Mucosa of descending colon (tissue), 3 donors: ENCODE measurements at places on chromosomes 11 and 22. TPM values are rescaled to one million over a fixed set of nuclear protein-coding genes. Genes with fewer than 3 reads are reported as not detected.

Gene SLC22A8
- total RNA-seq: not detected

DNA sequence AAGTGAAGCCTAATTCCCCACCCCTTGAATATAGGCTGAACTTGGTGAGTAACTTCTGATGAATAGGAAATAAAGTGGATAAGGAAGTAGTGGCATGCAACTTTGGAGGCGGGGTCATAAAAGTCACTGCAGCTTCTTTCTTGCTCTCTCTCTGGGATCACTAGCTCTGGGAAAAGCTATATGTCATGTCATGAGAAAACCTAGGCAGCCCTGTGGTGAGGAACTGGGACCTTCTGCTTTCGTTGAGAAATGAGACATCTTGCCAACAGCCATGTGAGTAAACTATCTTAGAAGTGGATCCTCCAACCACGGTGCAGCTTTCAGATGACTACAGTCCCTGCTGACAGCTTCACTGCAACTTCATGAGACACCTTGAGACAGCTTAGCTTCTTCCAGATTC, 15.7 kb downstream of the ZNF214 start:
- DNase-seq: no peak

GRCh38 chr11:117187007-117187406, 8.5 kb downstream of the SIDT2 start:
- DNase-seq: peak; percentile 43

Gene GTSE1
- 10.9 TPM for total RNA-seq

DNA sequence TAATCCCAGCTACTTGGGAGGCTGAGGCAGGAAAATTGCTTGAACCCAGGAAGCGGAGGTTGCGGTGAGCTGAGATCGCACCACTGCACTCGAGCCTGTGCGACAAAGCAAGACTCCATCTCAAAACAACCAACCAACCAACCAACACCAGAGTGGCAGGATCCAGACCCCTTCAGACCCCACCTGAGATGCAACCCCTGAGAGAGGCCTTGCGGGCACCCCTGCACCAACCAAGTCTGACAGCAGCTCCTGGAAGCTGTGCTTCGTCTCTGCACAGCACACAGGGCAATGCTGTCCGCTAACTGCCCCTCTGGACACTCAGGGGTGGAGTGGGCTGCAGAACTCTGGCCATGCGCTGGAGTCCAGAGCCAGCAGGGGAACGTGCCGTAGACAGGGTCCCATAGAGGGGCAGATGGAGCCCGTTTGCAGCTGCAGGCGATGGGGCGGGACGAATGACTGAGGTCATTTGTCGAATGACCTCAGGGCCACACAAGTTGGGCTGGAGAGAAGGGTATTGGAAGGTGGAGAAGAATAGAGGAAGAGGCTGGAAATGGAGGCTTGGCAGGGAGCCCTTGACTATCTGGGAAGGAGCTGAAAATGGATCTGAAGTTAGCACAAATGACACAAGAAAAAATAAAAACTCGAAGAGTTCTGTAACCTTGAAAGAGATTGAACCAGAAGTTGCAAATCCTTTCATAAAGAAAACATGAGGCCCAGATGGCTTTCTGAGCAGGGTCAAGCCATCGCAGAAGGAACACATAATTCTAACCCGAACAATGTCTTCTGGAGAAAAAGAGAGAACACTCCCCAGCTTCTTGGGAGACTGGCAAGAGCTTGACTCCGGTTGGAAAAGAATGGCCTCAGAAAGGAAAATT, 199.7 kb downstream of the CTTN start:
- DNase-seq: peak; percentile 25

Gene CCDC188
- total RNA-seq: 0.41 TPM

DNA sequence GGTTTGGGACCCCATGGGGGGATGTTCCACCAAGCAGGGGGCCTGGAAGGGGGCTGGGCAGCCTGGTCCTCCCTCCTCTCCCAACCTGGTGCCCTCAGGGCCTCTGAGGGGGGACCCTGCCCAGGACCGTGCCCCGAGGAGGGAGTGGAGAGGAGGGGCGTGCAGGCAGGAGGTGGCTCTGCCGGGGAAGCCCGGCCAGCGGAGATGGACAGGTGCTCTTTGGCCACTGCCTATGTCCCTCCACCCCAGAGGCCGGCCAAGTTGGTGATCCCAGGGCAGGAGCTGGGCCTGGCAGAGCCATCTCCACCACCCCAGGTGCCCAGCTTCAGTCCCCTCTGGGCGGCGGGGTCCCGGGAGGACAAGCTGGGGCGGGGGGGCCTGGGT, 2.4 kb downstream of the MUC2 start:
- DNase-seq: no peak

DNA sequence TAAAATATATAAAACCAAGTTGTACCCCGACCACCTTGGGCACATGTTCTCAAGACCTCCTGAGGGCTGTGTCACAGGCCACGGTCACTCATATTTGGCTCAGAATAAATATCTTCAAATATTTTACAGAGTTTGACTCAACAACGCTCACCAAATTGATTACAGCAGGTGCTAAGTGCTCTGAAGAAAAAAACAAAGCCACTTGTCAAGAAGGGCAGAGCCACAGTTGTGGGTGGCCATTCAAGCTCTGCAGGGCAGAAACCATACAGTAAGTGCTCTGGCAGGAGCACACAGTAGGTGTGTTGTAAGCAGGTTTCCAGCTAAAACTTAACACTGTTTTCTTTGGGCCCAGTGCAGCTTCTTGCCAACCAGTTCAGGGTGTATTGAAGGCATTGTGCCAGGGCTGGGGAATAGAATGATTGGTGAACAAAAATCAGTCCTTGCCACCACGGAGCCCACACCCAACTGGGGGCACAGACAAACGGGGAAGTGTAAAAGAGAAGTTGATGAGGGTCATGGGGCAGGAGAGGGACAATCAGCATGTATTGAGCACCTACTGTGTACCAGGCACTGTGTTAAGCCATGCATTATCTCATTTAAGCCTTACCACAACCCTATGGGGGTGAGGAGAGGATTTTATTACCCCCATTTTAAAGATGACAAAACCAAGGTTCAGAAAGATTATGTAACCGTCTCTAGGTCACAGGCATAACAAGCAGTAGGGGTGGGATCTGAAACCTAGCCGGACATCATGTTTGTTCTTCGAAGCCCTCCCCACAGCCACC, 18.2 kb downstream of the ARRB1 start:
- DNase-seq: no peak

Gene KIF18A
- total RNA-seq: 1.9 TPM

Gene SLC5A12
- total RNA-seq: 0.58 TPM

- DNase-seq: no peak
Observed at GRCh38 chr11:3056296-3057068, 741 bp downstream of the CARS1 start.

DNA sequence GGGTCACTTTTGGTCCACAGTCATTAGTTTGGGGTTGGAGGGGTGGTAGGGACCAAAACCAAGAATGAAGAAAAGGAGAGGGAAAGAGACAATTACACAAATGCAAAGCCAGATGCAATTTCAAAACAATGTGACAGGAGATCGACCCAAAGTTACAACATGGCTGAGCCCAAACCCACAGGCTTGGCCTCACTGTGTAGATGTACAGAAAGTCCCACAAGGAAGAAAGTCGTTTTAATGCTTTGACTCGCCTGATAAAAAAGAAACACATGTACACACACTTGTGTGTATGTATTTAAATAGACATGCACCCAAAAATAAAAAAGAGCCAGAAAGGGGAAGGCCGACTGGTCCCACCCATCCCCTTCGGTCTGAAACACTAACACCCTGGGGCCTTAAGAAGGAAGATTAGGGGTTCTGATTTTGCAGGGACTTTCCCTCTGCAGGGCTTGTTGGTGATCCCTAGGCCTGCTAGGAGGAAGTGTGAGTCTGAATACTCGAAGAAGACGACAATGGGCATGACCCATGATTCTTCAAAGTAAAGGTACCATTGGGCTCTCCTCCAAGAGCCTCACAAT, 104.1 kb downstream of the ETS1 start:
- no peak for DNase-seq

DNA sequence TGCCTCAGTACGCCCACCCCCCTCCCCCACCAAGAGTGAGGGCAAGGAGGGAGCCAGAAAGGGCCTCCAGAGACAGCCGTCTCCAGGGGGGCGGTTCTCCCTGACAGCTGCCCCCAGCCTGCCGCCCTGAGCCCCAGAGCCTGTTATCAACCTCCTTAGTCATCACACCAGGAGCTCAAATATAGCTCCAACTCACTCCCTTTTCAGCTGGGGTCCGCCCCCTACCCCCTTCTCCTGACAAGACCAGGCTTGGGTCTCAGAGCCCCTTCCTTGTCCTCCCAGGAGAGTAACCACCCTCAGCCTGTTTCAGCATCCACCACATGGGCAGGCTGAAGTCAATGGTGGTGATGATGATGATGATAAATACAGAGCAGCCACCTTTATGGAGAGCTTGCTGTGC, 2.5 kb upstream of the INPP5J start:
- no peak for DNase-seq

Gene OR8G1
- total RNA-seq: not detected

GRCh38 chr11:32450372-32450771, 15.0 kb upstream of the WT1 start:
- no peak for DNase-seq

Gene FREY1
- total RNA-seq: 2.2 TPM

- DNase-seq: no peak
Observed at GRCh38 chr22:48398181-48398905, 1429.3 kb downstream of the BRD1 start.

DNA sequence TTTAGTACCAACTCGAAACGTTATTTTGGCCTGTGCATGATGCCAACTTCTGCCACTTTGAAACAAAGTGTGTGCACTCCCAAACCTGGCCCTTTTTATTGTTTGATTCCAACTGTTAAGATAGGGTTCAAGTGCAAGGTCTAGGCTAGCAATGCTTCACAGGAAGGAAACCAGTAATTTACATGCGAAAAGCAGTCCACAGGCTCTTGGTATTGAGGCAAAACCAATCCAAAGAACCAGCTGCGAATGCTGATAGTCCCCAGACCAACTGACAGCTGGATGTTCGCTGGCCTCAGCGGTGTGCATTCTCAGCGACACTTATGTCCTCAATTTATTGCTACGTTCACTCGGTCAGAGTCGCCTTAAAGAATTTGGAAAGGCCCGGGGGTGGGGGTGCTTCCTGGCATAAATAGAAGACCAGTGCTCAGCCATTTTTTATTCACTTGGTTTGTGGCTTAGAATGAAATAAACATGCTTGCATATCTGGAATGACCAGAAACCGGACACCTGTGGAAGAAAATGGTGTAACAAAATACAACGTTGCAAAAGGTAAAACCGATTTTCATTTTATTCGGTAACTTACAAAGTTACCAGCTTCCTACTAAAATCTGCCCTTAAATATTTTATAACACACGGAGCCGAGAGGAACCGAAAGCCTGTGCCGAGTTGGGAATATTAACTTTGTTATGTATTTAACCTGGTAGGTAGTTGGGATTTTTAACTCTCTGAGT, 1.6 kb downstream of the CPT1A start:
- no peak for DNase-seq

Gene PDE2A
- total RNA-seq: 7.0 TPM

Gene CBLIF
- 0.49 TPM for total RNA-seq

DNA sequence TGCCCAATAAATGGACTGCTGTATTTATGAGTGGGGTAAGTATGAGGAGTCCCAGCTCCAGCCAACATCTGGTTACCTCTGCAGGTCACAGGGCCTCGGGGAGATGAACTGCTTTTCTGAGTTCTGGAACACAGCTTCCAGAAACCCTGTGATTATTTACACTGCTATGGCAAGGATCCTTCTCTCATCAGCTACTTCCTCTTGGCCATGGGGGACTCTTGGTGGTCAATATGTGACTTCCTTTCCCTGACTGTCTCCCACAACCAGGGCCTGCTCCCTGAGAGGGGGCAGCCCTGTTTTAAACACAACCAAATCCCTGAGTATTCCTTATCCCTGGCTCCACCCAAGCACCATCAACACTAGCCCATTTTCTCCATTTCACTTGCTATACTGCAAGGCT, 10.0 kb downstream of the RHOG start:
- no peak for DNase-seq

DNA sequence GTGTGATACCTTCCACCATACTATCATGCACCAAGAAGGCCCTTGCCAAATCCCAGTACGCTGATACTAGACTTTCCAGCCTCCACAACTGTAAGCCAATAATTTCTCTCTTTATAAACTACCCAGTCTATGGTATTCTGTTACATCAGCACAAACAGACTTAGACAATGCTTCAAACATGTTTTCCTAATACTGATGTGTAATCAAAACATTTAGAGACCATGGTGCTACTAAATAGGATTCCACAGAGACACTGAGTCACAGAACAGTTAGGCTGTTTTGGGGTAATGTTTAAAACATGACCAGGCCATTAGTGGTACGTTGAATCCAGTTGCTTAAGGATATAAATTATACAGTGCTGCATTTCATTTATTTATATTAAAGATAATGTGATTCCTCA, 103.7 kb downstream of the PICALM start:
- no peak for DNase-seq

DNA sequence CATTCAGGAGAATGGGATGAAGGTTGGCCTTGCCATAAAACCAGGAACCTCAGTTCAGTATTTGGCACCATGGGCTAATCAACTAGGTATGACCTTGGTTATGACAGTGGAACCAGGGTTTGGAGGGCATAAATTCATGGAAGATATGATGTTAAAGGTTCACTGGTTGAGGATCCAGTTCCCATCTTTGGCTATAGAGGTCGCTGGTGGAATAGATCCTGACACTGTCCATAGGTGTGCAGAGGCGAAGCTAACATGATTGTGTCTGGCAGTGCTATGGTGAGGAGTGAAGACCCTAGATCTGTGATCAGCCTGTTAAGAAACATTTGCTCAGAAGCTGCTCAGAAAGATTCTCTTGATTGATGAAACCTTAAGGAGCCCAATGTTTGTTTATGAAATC, 5.7 kb downstream of the NF2 start:
- DNase-seq: no peak

DNA sequence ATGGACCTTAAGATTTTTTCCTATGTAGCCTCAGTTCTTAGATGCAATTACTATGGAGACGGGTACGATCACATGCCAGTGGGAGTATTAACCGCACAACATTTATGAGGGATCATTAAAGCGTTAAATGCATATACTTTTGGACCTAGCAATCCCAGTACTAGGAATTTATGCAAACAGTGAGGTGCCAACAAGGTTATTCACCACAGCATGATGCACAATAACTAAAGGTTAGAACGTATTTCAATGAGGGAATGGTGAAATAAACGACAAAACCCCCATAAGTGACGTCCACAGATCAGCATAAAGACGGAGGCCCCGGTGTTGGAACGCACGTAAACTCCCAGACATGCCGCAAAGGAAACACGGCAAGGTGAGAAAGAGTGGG, 539 bp downstream of the SIRT3 start:
- DNase-seq: no peak

DNA sequence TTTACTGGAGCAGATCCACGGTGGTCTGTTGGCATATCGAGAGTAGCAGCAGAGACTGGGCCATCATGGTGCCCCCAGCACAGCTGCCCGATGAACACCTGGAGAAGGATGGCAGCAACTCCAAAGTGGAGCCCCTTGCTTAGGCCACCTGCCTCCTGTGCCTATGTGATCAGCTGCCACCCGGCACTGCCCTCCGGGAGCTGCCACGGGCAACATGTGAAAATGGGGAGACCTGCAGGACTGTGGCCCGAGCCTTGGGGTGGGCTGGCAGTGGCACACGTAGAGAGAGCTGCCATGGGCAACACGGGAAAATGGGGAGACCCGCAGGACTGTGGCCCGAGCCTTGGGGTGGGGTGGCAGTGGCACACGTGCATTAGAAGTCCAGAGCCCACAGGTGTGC, 3.1 kb downstream of the FXYD2 start:
- peak; percentile 24 for DNase-seq
